ENCODE measurements at places on chromosomes 16 and 17.

DNA sequence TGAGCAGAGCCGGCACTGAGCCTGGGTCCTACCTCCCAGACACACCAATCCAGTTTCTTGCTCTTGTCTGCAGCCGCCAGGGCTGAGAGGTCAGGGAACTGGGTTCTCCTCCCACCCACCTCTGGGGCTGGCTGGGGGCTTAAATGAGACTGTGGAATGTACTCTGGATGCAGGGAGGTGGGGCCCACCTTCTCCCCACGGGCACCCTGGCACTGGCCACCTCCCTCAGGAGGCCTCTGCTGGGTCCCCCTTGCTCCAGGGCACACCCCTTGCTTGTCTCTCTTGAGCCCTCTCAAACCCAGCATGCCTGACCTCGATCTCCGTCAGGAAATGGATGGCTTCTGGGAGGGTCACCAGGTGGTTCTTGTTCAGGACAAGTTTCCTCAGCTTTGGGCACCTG, 6.4 kb downstream of the FLII start:
- no peak for DNase-seq

GRCh38 chr17:73340093-73340596, 28.3 kb upstream of the CDC42EP4 start:
- no peak for DNase-seq

DNA sequence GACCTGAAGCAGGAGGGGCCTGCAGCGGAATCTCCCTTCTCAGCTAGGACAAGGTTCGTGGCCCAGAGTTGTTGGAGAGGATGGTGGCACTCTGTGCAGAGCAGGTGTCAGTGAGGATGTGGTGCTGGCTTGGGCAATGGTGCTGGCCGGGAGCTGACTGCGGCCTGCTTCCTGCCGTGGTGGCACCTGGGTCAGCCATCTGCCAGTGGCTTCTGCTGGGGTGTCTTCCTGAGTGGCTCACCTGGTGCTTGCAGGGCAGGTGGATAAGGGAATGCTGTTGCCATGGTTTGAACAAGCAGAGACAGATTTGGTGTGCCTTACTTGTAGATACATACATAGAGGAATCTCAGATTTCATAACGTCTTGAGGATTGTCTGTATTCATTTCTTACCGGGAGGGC, 69.6 kb downstream of the SEC14L1 start:
- DNase-seq: no peak

- no peak for DNase-seq
These were observed 12.6 kb downstream of the MAP2K3 start for GRCh38 chr17:21297026-21297520.

GRCh38 chr17:72472106-72472505, 351.3 kb downstream of the SOX9 start:
- DNase-seq: no peak

GRCh38 chr16:46709469-46710005, 20.1 kb downstream of the ORC6 start:
- no peak for DNase-seq

DNA sequence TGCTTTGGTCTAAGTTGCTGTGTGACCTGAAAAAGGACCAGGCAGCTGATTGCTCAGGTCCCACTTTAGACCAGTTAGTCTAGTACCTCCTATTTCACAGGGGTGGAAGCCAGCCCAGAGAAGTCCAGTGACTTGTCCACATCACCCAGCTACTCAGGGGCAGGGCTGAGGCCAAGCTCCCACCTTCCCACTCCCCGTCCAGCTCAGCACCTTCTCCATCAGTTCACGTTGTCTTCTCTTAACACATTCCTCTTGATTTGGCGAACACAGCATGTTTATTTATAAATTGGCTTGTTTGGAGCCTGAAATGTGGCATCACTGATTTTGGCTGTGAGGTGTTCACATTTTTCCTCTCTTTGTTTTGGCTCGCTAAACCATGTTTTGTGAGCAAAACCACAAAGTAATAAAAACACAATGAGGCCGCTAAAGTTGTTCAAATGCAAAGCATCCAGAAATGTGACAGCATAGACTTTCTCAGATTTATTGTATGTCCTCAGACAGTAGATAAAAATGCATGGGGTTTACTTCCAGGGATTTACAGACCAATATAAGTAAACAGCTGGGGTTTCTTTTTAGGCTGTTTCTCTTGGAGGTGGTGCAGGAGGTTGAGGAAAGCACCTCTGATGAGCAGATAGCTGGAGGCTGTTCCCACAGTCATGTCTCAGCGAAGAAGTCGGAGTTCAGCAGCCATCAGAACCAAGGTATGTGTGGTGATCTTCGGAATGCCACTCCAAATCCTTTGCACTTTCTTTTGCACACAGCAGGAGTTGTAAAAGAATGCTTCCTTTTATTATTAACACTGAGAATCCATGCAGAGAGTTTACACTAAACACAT, 88.4 kb downstream of the PLXDC1 start:
- no peak for DNase-seq

- DNase-seq: no peak
These were observed 664 bp downstream of the NQO1 start for GRCh38 chr16:69725480-69726312.

- no peak for DNase-seq
These were observed 335.1 kb downstream of the HS3ST4 start for GRCh38 chr16:26026709-26027450.

GRCh38 chr16:3654249-3654991, at the start of gene DNASE1:
DNASE1 (plus strand) TSS chr16:3654691; CDS start chr16:3655374, 683 bp downstream.
- DNase-seq: peak; percentile 19

GRCh38 chr16:23788685-23789084, 33.9 kb downstream of the CHP2 start:
- DNase-seq: no peak

DNA sequence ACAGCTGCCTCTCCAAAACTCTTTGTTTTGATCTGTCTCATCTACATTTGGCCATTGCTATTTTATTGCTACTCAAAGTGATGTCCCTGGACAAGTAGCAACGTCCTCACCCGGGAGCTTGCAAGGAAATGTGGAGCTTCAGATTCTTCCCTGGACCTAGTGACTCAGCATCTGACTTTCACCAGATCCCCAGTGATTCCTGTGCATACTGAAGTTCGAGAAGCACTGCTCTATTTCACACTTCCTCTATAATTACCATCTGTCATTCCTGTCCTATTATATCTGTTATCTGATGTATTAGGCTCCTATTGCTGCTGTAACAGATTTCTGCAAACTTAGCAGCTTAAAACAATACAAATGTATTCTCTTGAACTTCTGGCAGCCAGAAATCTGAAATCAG, 28.5 kb upstream of the VAT1L start:
- DNase-seq: no peak

GRCh38 chr17:74830861-74831260, 28.8 kb downstream of the GRIN2C start:
- no peak for DNase-seq

- no peak for DNase-seq
These were observed at the start of gene MEIOB for GRCh38 chr16:1871974-1872635. MEIOB (minus strand) TSS chr16:1872164; CDS start chr16:1868175, 3,989 bp downstream.

DNA sequence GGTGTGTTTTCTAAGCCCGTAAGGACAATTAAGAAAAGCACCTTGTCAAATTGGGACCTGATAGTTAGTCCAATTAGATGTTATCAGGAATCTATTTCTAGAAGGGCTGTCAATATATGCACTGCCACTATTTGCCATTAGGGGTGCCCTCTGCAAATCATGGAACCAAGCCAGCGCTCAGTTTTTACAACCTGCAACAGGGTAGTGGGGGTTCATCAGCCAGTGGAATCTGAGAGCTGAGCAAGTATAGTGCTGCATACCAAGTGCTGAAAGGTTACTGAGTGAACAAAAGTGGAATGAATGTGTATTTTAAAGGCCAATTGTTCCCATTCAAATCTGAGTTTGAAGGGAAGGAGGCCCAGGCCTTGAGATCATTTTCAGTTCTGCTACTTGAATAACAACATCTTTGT, 10.4 kb downstream of the PRR11 start:
- DNase-seq: peak; percentile 65

- DNase-seq: peak; percentile 19
These were observed 6.0 kb downstream of the CPSF4L start for GRCh38 chr17:73255671-73256181.

DNA sequence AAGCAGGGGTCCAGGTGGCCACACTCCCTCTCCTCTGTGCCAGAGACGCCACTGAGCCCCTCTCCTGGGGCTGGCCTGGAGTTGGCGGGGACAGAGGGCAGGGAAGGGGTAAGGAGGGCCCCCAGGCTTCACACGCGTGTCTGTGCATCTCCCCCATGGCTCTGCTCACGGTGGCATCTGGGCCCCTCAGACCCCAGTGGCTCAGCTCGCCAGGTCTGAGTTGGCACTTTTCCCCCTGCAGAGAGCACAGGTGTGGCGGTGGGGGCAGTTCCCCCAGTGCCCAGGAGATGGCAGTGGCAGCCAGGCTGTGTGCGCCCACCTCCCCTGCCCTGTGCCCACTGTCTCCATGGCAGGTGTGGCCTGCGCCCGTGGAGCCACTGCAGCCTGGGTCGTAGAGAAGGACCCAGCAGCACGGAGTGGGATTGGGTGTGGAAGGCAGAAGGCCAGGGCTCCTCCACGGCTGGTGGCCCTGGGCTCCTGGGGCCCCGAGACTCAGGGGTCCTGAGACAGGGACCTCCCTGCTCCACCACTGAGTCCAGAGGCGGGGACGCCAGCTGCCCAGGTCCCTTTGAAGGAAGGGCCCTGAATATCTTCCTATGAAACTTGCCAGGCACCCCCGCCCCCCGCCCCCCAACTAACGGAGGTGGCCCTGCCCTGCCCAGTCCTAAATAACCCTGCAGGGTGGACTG, 4.3 kb upstream of the APRT start:
- DNase-seq: no peak

GRCh38 chr17:1626333-1626732, 2.3 kb downstream of the SLC43A2 start:
- no peak for DNase-seq

- no peak for DNase-seq
These were observed 90.3 kb upstream of the CHMP6 start for GRCh38 chr17:80901319-80901718.

GRCh38 chr17:20071824-20072691, 62.9 kb downstream of the SPECC1 start:
- DNase-seq: no peak

GRCh38 chr17:17994271-17995069, 21.8 kb downstream of the DRC3 start:
- no peak for DNase-seq

- DNase-seq: no peak
These were observed 91.3 kb upstream of the ZNF750 start for GRCh38 chr17:82930924-82931698.

DNA sequence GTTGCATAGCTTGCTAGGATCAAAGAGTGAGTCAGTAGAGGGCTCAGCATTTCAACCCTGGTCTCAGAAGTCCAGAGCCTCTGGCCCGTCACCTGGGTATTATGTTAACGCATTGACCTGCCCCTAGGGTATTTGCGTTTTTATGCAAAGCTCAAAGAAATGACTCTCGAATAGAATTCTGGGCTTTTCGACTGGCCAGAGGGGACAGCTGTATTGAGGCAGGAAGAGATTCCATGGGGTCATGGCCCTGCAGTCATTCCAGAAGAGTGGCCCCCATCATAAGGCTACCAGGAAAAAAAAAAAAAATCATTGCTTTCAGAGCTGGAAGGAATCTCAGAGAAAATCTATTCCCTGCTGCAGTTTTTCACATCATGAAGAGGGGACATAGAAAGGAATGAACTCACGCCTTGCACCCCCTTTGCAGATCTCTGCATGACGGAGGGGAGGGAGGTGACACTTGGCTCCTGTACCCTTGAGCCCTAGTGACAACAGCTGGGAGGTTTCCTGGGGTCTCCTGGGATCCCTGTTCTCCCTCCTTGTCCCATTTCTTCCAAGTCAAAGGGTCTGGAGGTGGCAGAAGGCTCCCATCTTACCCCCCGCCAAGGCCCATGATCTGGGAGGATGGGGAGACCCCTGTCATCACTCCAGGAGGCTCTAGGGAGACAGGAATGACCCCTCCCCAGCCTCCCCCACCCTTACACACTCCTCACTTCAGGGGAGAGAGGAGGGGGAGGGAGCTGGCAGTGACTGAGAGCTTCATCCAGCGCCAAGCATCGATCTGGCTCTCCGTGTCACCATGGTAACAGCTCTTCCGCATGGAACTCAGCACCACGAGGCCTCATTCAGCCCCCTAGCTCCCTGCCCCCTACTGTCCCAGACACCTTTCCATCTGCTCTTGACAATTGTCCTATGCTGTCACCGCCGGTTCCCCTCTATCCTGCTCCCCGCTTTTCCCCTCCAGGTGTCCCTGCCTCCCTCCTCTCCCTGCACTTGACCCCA, 35.8 kb downstream of the GP2 start:
- no peak for DNase-seq

- no peak for DNase-seq
These were observed 26.4 kb downstream of the ORC6 start for GRCh38 chr16:46715769-46716305.

DNA sequence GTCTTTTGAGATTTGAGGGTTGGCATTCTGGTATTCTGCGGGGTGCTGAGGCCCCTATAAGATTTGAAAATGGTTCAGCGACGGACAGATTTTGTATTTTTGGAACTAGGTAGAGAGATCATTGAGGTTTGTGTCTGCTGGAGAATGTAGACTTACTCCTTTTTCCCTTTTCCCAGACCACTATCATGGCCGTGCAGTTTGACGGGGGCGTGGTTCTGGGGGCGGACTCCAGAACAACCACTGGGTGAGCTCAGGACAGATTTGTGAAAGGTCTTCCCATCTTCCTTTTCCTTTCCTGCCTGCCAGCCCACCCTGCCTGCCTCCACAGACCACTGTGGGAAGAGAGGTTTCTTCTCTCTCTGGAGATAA, 572 bp downstream of the PSMB6 start:
- no peak for DNase-seq

GRCh38 chr16:11402051-11402744, 56.9 kb downstream of the RMI2 start:
- DNase-seq: no peak

DNA sequence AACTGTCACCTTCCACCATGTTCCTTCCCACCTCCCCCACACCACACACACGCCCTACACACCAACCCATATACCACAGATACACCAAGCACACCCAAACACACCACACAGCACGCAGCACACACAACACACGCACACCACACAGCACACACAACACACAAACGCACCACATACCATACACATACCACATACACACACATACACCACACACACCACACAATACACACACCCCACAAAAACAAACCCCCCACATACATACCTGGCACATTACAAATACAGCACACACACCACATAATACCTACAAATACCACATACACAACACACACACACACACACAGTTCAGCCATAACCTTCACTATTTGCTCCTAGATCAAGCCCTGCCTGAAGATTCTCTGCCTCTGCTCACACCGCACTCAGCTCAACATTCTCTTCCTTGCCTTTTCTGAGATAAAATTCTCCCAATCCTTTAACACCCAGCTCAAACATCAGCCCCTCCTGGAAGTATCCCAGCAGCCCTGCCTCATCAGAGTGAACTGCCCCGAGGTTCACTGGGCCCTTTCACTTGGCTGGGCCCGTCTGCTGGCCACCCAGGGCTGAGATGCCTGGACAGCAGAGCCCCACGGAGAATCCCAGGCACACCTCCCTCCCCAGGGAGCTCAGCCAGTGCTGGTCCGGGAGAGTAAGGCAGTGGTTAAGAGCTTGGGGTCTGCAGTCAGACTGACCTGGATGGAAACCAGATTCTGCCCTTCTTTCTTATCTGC, 31.9 kb upstream of the CPNE2 start:
- DNase-seq: no peak

Data from substantia nigra (tissue), 51 donors.